Aorta (tissue), 5 donors: ENCODE measurements at places on chromosomes 3 and 15.

DNA sequence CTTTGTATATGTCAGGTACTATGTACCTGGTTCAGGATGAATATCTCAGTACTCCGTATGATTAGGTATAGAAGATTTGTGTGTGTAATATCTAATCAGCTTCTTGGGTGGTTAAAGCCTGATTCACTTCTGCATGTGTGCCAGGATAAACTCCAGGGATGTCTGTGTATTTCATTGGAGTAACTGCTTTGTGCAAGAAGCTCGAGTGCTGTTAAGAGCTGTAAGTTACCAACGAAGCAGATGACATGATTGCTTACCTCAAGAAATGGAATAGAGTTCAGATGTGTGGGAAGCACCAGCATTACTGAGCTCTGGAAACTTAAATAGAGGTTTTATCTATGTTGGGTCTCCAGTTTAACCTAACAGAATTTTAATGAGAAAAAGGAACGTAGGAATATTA, 23.7 kb downstream of the FAM98B start:
- DNase-seq, result no peak

DNA sequence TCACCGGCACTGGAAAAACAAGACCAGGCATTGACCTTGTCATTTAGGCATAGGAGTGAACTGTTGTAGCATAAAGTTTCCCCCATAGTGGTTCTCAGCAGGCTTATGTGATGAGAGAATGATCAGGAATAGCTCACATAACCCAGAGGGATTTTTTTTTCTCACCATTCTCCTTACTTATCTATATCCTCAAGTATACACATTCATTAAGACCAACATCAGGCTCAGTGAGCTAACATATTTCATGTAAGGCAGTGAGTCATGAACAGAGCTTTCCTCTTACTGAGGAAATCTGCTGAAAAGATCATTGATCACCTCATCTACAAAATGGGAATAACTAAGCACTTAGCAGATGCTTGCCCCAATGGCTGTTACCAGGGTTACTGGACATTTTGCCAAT, 396.6 kb upstream of the TMCO5A start:
- DNase-seq, result no peak

- peak; percentile 62 for DNase-seq
Observed at GRCh38 chr15:98077186-98077585, 116.7 kb downstream of the ARRDC4 start.

GRCh38 chr3:157445857-157446256, 9.2 kb downstream of the PTX3 start:
- no peak for DNase-seq
